Panc1 (cell line): ENCODE measurements at places on chromosomes 4 and X.

- DNase-seq: no peak
Measured at GRCh38 chr4:105215609-105216313, 69.1 kb downstream of the TET2 start.

DNA sequence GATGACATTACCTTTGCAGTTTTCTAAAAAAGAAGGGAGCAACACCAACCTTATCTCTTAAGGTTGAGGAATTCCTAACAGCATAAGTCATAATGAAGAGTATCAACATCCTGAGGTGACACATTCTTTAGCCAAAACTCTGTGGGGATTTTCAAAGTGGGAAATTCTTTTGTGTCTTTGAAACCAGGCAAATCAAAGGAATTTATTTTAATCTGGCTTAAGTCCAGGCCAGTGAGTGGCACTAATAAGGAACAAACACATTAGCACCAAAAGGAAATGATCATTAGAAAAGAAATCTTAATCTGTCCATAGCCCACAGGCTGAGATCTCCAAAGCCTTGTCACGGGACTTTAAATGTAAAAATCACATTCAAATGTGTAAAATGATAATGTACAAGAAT is 110.1 kb downstream of the LARP7 start:
- no peak for DNase-seq

DNA sequence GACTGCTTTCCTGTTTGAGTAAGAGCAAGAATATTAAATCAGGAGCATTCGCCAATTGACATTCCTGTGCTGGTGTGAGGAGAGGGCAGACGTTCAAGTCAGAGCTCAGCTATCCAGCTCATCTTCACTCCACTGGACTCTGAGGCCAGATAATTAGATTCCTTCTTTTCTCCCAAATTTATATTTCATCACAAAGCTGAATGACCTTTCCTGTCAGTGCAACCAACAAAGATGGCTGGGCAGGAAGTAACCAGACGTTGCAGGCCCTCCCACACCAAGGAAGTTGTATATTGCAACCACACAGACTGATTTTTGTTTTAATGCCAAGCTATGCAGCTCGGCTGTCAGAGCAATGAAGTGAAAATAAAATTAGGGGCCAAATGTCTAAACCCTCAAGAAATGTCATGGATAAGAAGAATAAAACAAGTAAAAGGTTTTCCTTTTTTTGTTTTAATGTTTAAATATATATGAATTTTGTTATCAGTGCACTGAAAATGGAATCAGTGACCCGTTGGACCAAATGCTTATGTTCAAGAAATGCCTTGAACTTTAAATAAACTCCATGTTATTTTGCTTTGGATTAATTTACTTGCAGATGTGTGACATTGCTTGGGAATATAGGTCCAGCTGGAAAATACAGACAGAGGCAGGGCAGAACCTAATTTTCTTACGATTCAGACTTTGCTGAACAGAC is 578.9 kb upstream of the FAT1 start:
- DNase-seq: no peak

DNA sequence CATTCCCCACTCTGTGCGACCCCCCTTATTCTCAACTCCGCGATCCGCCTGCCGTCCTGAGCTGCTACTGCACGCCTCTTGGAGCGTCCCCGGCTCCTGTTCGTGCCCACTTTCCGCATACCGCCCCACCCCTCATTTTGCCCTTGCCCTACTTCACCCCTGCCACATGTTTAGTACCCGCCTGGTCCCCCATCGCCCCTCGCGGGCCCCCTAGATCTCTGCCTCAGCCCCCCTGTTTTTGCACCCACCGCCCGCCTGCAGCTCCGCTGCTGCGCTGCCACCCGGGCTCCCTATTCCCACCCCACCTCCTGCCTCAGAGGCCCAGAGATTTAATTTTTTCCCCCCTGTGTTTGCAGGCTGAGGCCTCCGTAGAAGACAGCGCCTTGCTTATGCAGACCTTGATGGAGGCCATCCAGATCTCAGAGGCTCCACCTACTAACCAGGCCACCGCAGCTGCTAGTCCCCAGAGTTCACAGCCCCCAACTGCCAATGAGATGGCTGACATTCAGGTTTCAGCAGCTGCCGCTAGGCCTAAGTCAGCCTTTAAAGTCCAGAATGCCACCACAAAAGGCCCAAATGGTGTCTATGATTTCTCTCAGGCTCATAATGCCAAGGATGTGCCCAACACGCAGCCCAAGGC is 1.4 kb downstream of the MAGED1 start:
- no peak for DNase-seq

DNA sequence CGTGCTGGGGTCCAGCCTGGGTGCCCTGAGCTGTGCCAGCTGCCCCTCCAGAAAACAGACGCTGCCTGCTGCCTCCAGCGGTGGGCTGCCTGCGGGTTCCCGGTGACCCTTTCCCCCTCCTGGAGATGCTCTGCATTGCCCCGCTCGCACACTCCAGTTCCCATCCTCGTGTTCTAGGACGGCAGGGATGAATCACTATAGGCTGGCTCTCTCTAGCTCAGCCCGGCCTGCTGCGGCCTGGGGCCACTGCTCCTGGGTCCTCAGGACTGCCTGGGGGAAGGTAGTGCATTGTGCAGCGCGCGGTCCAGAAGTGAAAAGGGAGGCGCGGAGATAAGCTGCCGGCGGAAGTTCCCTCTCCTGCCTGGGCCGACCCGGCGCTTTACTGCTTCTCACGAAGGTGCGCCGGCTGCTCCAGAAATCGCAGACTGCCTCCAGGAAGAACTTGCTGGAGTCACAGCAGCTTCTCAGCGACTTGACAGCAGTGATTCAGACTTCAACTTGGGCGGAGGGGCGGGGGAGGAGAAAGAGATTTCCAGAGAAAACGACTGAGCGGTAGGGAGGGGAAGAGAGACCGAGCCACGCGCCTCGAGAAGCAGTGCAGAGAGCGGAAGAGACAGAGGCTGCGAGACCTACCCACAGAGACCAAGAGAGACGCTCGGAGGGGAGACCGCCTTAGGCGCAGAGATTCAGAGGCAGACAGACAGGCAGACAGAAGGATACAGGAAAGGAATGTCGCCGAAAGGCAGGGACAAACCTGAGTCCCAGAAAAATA is 6.7 kb upstream of the MSX1 start:
- no peak for DNase-seq

- DNase-seq: no peak
Measured at GRCh38 chr4:113469023-113469390, 292.5 kb downstream of the CAMK2D start.

DNA sequence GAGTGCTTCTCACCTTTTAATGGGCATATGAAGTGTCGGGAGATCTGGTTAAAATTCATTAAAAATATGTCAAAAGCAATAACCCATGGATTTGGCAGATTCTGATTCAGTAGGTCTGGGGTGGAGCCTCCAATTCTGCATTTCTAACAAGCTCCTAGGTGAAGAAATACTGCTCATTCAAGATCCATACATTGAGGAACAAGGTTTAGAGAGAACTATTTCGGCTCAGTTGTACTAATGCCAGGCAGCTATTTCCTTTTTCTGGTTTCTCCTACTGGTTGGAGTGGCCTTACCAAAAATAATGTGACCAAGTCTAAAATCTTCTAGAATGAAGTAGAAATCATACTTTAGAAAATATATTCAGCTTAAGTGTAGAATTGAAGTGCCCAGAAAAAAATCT is 117.5 kb downstream of the TSPAN7 start:
- DNase-seq: no peak

DNA sequence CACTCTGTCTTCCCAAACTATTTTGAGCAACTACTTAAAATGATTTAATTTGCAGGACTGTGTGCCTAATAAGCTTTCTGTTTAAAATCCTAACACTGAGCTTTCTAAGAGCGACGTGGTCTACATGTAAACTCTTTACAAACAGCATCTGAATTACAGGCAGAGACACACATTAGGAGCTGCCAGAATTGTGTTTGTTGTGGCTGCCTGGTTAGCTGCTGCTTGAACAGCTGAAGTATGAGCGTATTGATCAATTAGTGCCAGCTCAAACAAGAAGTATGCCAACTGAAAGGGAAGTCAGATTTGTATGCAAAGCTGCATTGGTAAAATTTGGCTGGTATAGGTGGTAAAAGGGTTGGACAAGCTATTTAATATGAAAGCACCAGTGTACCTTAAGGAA is 384.4 kb downstream of the PCDH7 start:
- no peak for DNase-seq

DNA sequence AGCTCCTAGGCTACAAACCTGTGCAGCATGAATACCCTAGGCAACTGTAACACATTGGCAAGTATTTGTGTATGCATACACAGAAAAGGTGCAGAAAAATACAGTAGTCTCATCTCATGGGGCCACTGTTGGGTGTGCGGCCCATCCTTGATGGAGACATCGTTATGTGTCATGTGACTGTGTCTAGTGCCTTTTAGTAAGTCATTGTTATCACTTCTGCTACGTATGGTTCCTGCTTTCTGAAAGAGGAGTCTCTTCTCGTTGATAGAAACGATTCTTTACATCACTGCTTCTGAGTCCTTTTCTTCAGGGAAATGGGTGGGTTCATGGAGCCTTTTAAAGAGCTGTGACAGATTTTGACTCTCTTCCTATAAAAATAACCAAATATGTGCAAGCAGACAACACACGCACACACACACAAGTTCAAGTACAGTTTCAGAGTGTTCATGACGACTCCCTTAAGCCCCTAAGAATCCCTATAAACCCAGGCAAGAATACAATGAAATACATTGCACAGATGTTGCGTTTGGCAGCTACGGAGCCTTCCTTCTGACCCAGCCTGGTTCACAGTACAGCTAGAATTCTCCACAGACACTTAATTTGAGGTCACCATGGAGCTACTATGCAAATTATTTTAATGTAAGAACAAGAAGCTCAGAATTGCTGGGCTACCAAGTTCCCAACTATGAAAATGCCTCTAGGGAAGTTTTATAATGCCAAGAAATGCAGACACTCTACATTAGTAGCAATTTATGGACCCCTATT is 10.2 kb upstream of the STK32B start:
- no peak for DNase-seq

GRCh38 chr4:87574996-87575395 is 33.3 kb upstream of the DSPP start:
- no peak for DNase-seq

GRCh38 chrX:124209792-124210576 is 122.5 kb upstream of the TEX13D start:
- DNase-seq: no peak

DNA sequence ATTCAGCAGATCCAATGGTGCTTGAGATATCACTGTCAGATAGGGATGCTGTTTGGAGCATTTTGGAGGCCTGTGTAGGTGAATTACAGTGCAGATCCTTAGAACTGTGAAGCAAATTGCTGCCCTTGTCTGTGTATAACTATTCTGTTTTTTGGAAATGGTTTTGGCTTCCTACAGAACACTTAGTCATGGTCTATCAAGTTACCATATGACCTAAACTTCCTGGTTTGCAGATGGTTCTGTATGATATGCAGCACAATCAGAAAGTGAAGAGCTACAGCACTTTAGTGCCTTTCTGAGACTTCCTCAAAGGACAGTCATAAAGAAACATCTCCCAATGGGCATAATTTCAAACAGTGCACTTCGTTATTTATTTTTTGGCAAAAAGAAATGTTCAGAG is 688.6 kb downstream of the SH3BGRL start:
- no peak for DNase-seq

DNA sequence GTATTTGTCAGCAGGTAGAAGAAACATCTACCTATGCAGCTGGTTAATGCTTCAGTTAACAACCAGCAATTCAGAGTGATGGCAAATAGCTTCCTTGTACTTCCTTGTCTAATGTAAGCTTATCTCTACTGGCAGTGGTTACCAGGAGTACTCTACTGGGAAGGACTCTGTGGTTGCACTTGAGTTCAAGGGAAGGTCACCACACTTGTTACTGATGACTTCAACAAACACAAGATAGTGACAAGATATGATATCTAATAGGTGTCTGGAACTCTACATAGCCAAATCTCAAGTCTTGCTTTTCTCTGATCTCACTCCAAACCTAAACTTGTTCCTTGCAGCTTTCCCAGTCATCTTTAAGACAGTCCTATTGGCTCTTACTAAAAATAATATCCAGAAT is 1644.9 kb upstream of the TENM3 start:
- DNase-seq: no peak

GRCh38 chrX:40784516-40785151 is 49.3 kb upstream of the MED14 start:
- no peak for DNase-seq

DNA sequence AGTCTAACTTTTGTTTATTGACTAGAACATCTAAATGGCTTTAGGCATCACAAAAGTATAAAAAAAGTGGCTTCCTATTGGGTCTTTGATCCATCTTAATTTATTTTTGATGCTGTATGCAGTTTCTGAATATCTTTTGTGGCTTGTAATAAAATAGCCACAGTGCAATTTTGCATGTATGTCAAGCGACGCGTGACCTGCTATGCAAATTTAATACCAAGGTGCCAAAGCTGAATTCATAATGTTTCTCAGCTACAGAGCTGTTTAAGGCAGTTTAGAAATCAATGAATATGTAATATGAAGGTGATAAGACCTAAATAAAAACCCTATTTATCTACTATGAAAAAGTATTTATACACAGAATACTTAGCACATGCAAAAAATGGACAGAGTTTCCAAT is 197.8 kb downstream of the AFF2 start:
- DNase-seq: no peak

DNA sequence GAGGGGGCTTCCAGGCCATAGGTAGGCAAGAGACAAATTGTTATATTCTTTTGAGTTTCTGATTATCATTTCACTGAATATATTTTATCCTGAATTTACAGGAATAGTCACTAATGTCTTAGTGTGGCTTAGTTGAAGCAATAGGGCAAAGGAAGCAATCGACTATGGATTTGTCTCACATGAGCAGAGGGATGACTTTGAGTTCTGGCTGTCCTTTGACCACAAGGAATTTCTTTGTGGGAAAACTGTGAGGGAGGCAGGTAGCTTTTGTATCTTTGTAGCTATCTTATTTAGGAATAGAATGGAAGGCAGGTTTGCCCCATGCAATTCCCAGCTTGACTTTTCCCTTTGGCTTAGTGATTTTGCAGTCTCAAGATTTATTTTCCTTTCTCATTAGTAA is 207.3 kb upstream of the ANXA10 start:
- no peak for DNase-seq

DNA sequence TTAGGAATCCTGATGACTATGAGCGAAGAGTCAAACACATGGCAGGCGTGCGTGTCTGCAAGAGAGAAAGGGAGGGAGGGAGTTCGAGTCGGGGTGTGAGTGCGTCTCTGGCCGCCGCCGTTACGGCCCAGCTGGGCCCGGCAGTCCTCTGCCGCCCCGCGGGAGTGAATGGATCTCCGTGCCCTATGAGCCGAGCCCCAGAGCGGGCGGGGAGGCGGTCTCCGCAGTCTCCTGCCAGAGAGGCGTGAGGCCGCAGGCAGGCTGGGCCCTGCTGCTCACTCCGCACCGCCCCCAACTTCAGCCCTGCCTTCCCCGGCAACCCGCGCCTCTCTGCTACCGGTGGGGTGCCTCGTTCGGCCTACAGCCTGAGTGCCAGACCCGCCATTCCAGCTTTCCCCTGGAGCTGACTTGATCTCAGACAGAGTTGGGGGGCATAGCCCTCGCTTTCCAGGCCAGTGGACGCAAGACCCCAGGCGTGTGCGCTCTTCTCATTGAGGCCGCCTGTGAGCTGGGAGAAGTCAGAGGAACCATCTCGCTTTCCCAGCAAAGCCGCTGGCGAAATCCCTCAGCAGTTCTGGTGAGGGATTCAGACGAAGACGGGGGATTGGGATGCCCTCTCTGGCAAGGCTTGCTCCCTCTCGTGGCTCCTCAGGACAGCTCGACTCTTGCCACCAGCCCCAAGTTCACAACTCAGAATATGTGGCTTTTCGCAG is 1.4 kb downstream of the SLC16A2 start:
- DNase-seq: no peak
